ENCODE measurements at places on chromosomes 5 and 9.

GRCh38 chr5:144156767-144157171 is 13.7 kb downstream of the YIPF5 start:
- DNase-seq, result no peak

- no peak for DNase-seq
These were observed 42.0 kb downstream of the PDCD1LG2 start for GRCh38 chr9:5552301-5552700.

DNA sequence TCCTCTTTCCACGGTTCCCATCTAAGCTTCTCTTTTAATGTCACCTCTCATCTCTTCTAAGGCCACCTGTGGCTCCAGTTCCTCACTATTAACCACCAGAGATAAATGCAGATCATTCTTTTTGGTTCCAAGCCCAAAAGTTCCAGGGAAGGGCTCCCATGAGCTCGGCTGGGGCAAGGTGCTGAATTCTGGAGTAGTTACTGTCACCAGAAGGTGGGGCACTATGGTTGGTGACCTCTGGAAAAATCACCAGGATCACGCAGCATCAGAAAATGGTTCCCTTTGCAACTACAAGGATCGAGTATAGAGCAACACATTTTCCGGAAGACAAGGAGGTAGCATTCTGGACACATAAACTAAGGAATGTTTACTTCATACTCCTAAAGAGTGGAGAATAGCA is 528.7 kb upstream of the DAP start:
- no peak for DNase-seq

- no peak for DNase-seq
These were observed 1.2 kb downstream of the C9orf72 start for GRCh38 chr9:27572061-27572460.

DNA sequence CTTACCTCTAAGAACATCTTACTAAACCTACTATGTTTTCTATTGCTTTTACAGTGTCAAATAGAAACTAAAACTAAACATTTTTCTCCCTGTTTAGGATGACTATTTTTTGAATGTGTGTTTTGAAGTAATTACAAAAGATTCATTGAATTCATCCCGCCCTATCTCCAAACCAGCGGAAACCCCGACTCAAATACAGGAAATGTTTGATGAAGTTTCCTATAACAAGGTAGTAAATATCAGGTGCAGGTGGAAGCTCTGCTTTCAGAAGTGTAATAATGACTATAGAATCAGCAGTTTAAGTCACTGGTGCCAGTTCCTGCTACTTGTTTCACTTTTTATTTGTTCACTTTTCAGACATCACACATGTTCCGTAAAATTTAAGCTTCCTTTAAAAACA is 20.0 kb downstream of the ERAP2 start:
- DNase-seq, result peak; percentile 68

DNA sequence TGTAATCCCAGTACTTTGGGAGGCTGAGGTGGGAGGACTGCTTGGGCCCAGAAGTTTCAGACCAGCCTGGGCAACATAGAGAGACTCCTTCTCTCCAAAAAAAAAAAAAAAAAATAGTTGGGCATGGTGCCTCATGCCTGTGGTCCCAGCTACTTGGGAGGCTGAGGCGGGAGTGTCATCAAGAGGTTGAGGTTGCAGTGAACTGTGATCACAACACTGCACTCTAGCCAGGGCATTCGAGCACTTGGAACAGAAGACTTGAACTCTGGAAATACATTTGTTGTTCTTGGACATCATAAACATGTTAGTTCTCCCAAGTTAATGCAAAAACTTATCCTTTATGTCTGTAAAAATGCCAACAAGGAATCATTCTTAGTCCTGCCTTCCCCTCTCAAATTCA is 29.6 kb downstream of the EHMT1 start:
- DNase-seq, result no peak

GRCh38 chr5:35902046-35902672 is 36.3 kb downstream of the CAPSL start:
- peak; percentile 58 for DNase-seq

- DNase-seq, result no peak
These were observed 70.4 kb upstream of the SLC1A3 start for GRCh38 chr5:36535859-36536615.

DNA sequence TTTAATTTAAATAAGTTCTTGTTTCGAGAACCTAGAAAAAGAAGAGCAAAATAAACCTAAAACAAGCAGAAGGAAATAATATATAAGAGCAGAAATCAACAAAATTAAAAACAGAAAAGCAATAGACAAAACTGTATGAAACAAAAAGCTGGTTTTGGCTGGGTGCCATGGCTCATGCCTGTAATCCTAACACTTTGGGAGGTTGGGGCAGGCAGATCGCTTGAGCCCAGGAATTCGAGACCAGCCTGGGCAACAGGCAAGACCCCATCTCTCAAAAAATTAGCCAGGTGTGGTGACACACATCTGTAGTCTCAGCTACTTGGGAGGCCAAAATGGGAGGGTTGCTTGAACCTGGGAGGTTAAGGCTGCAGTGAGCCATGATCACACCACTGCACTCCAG is 59.2 kb upstream of the OTP start:
- no peak for DNase-seq

- DNase-seq, result no peak
These were observed 157.4 kb upstream of the PUM3 start for GRCh38 chr9:3001311-3001710.

GRCh38 chr5:97601651-97602050 is 418.6 kb upstream of the RIOK2 start:
- no peak for DNase-seq

DNA sequence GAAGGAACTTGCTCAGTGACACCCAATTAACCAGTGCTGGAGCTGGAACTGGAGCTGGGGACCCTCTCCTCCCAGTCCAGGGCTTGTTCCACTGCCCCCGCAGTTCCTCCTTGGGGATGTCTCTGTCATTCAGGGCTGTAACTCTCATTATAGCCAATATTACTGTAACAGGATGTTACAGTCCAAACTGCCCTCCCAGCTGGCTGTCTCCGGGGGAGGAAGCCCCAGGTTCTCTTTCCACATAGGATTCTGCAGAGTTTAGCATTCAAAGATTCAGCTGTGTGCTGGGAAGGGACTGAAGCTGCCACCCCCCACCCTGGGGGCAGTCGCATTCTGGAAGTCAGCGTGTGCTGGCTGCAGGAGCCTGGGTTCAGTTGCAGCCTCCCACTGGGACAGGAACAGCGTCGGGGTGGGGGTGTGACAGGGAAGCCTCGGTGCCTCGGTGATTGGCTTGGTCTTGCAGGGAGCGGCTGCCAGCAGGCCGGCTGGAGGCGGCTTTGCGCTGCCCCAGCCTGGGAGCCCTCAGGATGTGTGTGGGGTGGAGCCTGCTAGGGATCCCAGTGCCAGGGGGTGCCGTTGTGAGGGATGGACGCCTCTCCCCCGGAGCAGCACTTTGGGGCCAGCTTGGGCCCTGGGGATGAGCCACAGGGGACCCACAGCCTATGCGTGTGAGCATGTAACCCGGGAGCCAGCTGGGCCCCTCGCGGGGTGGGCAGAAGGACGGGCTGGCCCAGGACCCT is 101.1 kb downstream of the RGS3 start:
- DNase-seq, result peak; percentile 5

- no peak for DNase-seq
These were observed 31.1 kb upstream of the TRIM14 start for GRCh38 chr9:98150164-98150563.

- no peak for DNase-seq
These were observed 212.8 kb upstream of the IRX1 start for GRCh38 chr5:3382782-3383181.

GRCh38 chr9:129493706-129494047 is 127.2 kb downstream of the C9orf50 start:
- no peak for DNase-seq

DNA sequence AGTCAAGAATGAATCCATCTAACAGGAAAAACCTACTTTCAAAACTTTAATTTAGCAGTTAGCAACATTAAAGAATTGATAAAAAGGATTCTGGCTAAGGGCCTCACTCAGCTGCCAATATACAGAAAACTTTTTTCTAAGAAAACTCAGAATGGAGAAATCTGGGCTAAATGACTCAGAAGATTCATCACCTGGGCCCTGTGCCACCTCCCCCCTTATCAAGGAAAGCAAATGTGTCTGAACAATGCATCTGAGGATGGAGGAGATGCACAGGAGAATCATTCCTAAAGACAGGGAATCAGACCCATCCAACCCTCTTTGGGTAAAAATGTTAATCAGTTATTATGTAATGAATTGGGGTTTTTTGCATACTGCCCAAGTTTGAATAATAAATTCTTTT is 592.0 kb upstream of the DMAC1 start:
- no peak for DNase-seq

DNA sequence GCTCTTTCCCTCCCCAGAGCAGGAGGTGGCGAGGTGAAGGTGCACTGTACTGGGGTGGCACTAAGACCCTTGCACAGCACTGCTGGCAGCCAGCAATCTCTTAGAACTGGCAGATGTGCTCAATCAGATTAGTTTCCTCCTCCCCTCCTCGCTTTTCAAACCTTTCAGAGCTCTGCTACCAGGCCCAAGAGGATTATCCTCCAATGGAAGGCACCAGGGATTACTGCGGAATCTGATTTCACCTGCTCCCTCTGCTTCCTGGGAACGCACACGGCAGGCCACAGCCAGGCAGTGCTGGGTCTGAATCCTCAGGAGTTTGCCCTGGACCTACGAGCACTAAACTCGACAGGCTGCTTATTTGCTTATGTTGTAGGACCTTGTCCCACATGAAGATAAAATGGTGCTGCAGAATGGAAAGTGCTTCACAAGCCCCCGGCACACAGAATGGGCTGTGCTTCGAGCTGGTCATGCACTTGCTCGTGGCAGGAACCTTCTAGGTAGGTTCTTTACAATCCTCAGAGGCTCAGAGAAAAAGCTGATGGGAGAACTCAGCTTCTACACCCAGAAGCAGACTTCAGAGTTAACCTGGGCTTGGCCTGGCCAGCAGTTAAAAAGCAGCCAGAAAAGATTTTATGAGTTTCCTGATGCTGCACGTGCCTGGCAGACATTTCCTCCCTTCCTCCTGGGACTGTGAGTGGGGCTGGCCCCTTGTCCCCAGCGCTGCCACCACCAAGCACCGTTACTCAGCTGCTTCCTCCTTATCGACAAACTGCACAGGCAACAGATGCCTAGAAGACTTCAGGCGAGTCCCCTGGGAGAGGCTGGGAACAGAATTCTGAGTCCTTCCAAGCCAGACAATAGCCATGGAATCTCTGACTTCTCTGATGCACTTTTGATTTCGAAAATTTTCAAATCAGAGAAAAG is 33.1 kb downstream of the FABP6 start:
- no peak for DNase-seq

GRCh38 chr5:119943148-119943547 is 313.8 kb downstream of the FAM170A start:
- DNase-seq, result no peak

- DNase-seq, result no peak
These were observed 24.1 kb downstream of the IL33 start for GRCh38 chr9:6239694-6240093.

DNA sequence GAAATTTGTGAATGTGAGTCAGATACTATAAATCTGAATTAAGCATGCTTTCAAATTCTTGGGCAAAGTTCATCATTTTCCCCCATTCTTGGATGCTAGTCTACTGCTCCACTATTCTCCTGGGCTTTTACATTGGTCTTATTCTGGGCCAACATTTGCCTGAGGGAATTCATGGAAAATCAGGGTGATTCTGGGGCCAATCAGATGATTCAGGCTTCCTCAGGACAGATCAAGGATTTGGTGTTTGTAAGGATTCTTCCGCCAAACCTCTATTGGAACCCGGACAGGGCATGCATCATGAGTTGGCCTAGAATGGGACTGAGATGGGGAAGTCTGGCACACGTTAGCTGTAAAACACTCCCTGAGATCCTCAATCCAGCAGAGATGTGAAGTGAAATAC is 113.8 kb downstream of the MEF2C start:
- no peak for DNase-seq

DNA sequence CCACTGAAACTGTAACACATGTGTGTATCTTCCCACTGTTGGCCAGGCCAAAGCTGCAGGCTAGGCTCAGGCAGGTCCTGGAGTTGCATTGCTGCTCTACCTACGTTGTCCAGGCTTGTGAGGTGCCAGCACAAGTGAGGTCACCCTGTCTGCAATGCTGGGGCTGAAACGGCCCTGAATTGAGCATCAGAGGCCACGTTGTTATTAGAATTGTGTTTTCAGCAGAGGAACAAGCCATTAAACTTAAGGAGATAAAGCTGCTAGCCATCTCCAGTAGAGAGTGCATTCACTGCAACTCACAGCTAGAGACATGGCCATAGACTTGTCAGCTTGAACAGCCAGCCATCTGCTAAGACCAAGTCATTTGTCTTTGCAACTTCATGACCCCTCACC is 191.8 kb downstream of the SEMA6A start:
- DNase-seq, result no peak

- no peak for DNase-seq
These were observed 3.5 kb upstream of the CNTFR start for GRCh38 chr9:34592895-34593601.

Measured in activated naive CD4-positive, alpha-beta T cell treated with anti-CD3 and anti-CD28 coated beads, Interleukin-2, amount 10 ng/mL, durations not matched to agents 7 days and 5 days (primary cell).